Activated CD8-positive, alpha-beta memory T cell treated with anti-CD3 and anti-CD28 coated beads for 1 hour (primary cell): ENCODE measurements at places on chromosomes 2 and 18.

DNA sequence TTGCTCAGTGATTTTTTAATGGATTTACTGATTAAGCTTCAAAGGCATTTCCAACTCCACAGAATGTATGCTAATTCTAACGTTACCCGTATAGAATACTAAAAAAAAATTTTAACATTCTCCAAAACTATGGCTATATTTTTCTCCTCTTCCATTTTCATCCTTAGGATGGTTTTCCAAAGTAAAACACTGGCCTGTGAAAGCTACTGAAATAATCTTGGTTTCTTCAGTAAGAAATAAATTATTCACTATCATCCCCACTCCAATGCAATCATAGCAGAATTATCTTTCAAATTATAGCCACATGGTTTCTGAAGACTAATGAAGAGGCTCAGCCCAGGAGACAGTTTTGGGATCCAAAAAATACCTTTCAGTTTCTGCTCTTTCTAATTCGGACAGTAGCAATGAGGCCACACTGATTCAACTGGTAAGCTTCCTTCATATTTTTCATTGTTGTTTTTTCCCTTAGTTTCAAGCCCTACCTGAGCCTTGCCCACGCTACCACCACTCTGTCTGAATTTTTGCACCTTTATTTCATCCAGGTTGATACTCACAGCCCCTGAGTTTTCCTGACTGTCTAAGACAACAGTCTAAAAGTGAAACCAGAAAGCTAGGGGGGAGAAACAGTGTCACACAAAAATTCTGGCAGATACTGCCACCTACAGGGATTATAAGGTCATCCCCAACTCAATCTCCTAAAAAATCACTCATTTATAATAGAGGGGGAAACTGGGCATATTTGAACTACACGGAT, 887.9 kb downstream of the NRXN1 start:
- no peak for DNase-seq

- no peak for DNase-seq
These were observed 39.5 kb upstream of the CYP1B1 start for GRCh38 chr2:38115216-38116032.

- no peak for DNase-seq
These were observed 44.3 kb downstream of the SPRED2 start for GRCh38 chr2:65388051-65388531.

GRCh38 chr2:131156452-131157149, 51.5 kb downstream of the PLEKHB2 start:
- no peak for DNase-seq

GRCh38 chr2:19041434-19042041, 316.9 kb downstream of the OSR1 start:
- DNase-seq: no peak
